A375 (cell line): ENCODE measurements at places on chromosomes 1 and 21. TPM values are rescaled to one million over a fixed set of nuclear protein-coding genes. Genes with fewer than 3 reads are reported as not detected.

Gene LIN28A
- not detected in 2 replicates for total RNA-seq

Gene PLA2G2D
- not detected in 2 replicates for total RNA-seq

Gene RGS4
- total RNA-seq: 4.7 and 5.2 TPM in 2 replicates

Gene KRTAP24-1
- total RNA-seq: not detected in 2 replicates

Gene DMBX1
- 0.19 TPM in 1 of 2 replicates, not detected in the other for total RNA-seq
